ENCODE measurements at places on chromosomes 16 and 17.

GRCh38 chr16:82358606-82359221, 188.7 kb upstream of the MPHOSPH6 start:
- no peak for DNase-seq

DNA sequence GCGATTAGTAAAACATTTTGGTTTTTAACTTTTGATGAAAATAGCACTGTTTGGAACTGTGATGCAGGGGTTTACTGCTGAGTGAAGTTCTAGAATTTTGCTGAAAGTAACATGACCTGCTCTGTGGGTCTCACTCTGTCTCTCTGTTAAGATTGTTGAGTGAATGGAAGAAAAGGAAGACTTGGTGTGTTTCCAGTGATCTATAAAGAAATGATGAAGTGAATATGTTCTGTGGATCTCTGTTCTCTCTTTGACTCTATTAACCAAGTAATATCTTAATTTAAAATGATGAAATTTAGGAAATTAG, 148.4 kb downstream of the PRKCA start:
- DNase-seq: no peak

- DNase-seq: no peak
Measured at GRCh38 chr17:33459078-33459940, 166.2 kb upstream of the ASIC2 start.

- peak; percentile 23 for DNase-seq
Measured at GRCh38 chr17:62064029-62064790, 868 bp downstream of the MED13 start.

DNA sequence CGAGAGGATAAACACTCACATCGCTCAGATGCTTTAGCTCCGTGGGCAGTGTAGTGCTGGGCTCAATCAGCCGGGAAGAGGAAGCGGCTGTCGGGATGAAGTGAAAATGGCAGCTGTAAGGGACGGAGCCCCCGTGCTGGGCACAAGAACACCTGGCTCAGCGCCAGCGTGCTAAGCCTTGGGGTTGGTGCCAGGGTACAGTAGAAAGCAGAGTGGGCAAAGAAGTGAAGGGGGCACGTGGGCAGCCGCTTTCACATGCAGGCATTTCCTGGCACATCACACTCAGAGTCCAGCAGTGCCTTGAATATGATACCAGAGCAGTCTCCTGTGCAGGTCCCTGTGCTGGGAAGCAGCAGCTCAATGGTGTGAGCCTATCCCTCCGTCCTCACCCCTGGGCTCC, 51.1 kb upstream of the FOXF1 start:
- DNase-seq: no peak

DNA sequence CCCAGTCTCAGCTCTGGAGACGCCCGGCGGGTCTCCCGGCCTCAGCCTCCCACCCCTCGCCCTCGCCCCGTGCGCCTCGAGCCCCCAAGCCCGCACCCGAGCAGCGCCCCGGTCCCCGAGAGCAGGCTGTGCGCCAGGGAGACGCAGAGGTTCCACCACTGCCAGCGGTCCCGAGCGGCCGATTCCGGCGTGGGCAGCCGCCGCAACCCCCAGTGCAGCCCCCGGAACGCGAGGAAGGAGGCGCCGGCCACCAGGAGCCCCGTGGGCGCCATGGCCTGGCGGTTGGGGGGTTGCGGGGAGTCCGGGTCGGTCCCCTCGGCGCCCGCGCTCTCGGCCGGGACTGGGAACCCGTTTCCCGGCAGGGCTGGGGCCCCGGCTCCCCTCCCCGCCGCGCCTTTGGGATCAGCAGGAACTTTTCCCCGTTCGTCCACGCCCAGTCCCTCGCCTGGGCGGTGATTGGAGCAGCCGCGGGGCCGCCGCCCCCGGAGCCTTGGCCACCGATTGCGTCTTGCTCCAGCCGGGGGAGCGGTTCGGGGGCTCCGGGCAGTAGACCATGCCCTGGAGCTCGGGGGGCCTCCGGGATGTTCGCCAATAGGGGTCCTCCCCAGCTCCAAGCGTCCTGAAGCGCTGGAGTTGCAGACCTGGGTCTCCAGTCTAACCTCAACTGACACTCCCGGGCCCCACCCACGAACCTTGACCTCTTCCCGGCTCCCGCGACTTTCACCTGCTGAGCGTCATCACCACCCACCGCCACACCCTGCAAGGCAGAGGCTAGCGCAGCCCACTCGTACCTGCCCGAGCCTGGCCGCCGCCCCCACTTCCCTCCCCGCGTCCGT, at the start of gene TLCD2:
TSS of gene TLCD2 (minus strand) at position 407 of the 836 bp plus-strand sequence. CDS start at position 272, 135 bp downstream.
- DNase-seq: peak; percentile 82

DNA sequence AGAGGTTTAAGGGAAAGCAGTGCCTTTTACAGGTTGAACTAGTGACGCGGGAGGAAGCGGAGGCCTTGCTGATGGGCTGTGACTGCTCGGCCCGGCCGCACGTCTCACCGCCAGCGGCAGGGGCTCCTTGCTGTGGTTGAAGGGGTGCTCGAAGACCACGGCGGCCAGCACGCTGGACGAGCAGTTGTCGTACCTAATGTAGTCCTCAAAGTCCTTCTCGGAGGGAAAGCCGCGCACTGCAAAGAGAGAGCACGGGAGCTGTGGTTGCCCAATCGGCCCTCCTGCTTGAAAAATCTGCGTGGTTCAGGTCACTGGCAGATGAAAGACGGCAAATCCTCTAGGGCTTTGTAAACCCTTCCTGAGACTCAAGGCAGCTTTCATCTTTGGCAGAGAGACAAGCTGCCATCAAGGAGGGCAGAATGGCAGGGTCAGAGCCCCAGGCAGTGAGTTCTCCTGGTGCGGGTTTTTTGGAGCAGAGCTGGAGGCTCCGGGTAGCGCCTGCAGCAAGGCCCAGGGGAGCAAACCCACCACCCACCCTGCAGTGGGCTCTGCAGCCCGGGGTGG, 16.1 kb downstream of the ABCA3 start:
- no peak for DNase-seq

- DNase-seq: peak; percentile 39
Measured at GRCh38 chr17:1907909-1908698, 78.3 kb downstream of the RPA1 start.

- DNase-seq: peak; percentile 58
Measured at GRCh38 chr17:8685381-8685780, 54.9 kb upstream of the MYH10 start.

GRCh38 chr16:53370827-53371226, 63.4 kb upstream of the RBL2 start:
- DNase-seq: no peak

- no peak for DNase-seq
Measured at GRCh38 chr17:78966123-78966813, 13.5 kb downstream of the LGALS3BP start.

GRCh38 chr17:8630227-8630801, at the start of gene MYH10:
MYH10 (minus strand) TSS chr17:8630725; CDS start chr17:8623246, 7,479 bp downstream.
- no peak for DNase-seq

- DNase-seq: no peak
Measured at GRCh38 chr17:20153231-20153630, 144.1 kb downstream of the SPECC1 start.

DNA sequence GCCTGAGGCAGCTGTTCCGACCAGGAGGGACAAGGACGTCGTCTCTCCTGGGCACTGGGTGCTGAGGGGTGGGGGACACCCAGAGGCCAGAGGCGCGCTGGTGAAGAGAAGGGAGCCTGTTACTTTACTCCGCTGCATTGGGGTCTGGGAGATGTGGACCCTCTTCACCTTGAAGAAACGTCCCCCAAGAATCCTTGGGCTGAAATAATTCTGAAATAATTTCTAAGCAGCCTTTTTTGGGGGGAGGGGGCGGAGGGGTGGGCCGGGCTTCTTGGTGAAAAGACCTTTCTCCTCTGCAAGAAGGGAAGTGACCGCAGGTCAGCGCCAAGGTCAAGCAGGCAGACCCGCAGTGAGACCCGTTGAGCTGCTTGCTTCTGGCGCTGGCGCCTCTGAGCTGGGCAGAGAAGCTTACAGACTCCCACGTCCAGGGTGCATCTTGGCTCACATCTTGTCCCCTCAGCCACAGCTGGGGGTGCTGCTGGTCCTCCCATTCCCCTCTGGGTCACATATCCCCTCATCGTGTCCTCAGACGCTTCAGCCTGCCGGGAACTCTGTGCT, 1.1 kb downstream of the SYT17 start:
- DNase-seq: no peak

- no peak for DNase-seq
Measured at GRCh38 chr16:62615526-62615925, 579.3 kb upstream of the CDH8 start.

DNA sequence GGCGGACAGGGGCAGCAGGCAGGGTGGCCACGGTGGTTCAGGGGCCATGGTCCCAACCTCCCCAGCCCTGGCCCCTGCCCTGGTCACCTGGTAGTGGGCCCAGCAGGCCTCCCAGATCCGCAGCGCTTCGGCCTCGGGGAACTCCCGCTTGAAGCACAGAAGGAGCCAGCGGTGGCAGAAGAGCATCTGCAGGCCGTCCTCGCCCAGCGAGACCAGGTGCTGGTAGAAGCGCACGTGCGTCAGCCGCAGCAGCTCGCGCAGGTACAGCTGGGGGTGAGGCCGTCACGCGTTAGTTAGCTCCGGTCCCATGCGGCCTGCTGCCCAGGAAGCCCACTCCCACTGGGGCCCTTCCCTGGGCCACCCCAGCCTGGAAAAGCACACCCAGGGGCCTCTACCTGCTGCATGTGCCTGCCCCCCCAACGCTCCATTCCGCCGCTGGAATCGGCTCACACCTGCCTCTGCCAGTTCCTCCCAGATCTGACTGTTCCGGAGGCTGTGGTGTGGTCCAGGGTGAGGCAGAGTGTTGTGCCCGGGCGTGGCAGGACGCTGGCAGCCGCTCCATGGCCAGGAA, 90.8 kb downstream of the TBC1D16 start:
- no peak for DNase-seq

DNA sequence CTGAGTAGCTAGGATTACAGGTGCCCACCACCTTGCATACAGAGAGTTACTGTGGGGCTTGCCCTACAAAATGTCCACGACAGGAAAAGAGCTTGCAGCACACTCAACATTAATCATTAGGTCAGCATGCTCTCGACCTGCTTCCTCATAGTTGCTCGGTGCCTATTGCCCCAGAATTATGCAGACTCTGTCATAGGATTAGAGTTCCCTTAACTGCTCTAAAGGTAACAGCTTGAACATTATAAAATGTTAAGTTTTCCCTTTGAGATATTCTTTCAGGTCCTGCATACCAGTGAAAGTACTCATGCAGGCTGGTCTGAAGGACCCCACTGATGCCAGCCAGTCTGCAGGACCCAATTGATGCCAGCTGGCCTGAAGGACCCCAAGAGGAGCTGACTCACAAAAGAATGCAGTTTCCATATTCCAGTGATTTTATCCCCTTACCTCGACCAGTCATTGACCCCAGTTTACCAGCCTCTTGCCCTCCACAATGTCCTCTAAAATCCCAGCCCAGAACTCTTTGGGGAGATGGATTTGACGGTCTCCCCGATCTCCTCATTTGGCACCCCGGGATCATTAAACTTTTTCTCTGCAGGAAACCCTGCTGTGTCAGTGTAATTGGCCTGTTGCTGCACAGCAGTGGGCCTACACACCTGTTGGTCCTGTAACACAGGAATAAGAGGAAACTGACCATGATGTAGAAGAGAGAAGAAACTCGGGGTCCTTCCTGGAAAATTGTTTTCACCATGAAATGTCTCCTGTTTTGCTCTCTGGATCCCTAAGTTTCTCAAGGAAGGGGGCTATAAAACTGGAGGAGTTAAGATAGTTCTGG, 10.6 kb downstream of the ICAM2 start:
- DNase-seq: peak; percentile 36

GRCh38 chr17:17379197-17379991, 76.2 kb downstream of the NT5M start:
- DNase-seq: no peak

DNA sequence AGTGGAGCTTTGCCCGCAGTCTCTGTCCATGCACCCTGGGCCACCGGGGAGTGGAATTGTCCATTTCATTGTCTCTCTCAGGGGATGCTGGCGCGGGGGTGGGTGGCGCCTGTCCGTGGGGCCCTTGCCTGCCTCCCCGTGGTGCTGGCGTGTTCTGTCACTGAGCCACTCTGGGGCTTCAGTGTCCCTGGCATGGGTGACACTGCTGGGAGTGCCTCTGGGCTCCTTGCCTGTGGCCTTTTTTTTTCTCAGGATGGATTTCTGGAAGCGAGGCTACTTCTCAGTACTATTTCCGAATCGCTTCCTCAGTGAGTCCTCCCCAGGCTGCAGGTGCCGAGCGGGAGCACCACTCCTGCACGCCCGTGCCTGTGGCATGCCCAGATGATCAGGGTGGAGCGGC, 55.0 kb downstream of the PDPK1 start:
- no peak for DNase-seq

- DNase-seq: no peak
Measured at GRCh38 chr16:49049644-49050043, 232.0 kb downstream of the CBLN1 start.

DNA sequence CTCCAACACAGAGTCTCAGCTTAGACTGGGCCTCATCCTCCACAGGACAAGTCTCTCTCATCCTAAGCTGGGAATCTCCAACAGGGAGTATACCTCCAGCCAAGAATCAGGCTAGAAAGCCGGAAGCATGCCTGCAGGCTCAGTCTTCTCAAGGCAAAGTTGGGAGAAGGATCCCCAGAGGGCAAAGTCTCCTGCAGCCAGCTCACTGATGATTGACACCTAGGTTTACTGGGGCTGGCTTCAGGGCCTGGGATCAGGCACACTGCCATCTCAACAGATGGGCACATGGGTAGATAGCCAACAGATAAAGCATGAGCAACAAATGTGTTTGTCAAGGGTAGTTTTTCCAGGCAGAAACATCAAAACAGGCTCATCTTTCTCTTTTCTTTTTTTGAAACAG, 56.1 kb upstream of the TOX3 start:
- DNase-seq: no peak

DNA sequence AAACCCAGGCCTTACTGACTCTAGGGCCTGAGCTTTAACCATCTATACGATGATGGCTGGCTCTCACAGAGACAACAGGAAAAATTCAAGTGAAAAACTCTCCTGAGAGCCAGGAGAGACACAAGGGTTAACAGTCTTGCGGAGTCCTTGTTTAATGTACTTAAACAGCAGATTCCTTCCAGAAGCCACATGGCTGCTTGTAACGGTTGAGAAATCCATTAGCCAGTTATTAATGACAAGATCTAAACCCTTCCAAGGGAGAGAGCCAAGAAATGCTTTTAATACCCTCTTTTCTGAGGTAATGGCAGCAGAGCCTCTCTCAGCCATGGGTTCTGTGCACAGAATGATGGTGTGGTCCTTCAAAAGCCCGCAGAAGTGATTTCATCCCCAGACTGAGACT, 5.2 kb upstream of the ALDOA start:
- DNase-seq: no peak

GRCh38 chr17:82076785-82077591, 11.4 kb upstream of the DUS1L start:
- DNase-seq: no peak

DNA sequence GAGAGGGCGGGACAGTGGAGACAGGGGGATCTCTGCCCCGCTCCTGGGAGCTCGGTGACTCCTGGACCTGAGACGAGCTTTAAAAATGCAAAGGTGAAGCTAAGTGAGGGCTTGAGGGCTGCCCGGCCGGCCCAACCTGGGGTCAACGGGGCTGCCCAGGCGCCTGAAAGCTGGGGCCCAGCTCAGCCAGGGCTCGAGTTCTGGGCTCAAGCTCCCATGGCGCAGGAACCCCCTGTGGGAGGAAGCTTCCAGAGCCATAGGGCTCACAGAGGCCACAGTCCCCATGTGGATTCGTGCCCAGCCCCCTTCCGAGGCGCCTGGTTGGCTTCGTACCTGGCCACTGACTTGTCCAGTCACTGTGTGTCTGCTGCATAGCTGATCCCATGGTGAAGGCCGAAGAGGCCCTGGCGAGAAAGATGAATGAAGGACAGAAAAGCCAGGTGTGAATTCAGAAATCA, 75.8 kb upstream of the GSE1 start:
- DNase-seq: no peak

- DNase-seq: no peak
Measured at GRCh38 chr16:14329727-14330350, 258.7 kb downstream of the MRTFB start.

Measured in EH (cell line).